Hematopoietic multipotent progenitor cell treated with erythropoietin and hydrocortisone succinate and interleukin-3 and kit ligand, for 6 days (in vitro differentiated cells): ENCODE measurements at places on chromosomes 2 and 18.

- DNase-seq: no peak
These were observed 120.8 kb downstream of the GREB1L start for GRCh38 chr18:21362831-21363230.

- no peak for DNase-seq
These were observed 35.1 kb downstream of the ITGB1BP1 start for GRCh38 chr2:9388199-9388681.

- DNase-seq: no peak
These were observed 642 bp upstream of the STEAP3 start for GRCh38 chr2:119222863-119223520.

- no peak for DNase-seq
These were observed 62.6 kb downstream of the KCTD18 start for GRCh38 chr2:200447139-200447855.

DNA sequence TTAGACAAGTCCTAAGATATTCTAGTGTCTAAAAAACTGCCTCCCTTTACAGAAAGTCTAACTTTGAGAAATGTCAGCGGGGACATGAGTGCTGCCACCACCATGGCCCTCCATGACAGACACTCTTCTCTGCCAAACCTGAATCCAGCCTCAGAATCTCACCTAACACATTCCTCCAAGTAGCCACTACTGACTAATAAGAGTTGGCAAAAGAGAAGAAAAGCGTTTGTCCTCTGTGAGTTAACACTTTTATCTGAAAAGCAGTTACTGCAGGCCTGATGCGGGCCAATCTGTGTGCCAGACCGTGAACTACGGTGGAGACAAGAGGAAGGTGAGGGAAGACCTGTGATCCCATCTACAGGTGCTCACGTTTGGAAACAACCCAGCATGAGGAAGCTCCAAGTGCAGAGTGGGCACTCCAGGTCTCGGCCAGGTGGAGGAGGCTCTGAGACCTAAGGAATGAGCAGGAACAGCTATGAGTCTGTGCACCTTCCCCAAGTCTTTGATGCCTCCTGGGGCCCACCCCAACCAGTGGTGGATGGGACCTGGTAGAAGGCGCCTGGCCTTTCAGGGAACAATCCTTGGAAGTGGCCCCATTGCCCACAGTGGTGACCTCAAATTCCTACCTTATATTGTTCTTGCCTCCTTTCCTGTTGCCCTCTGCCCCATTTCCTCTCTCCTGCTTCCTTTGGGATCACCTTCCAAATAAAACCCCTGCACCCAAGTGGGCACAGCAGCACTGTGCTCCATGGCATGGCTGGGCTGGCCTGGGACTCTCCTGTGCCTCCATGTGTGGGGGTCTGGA is 91.6 kb downstream of the BIN1 start:
- no peak for DNase-seq

GRCh38 chr2:145792745-145793144 is 1272.8 kb upstream of the ZEB2 start:
- no peak for DNase-seq

DNA sequence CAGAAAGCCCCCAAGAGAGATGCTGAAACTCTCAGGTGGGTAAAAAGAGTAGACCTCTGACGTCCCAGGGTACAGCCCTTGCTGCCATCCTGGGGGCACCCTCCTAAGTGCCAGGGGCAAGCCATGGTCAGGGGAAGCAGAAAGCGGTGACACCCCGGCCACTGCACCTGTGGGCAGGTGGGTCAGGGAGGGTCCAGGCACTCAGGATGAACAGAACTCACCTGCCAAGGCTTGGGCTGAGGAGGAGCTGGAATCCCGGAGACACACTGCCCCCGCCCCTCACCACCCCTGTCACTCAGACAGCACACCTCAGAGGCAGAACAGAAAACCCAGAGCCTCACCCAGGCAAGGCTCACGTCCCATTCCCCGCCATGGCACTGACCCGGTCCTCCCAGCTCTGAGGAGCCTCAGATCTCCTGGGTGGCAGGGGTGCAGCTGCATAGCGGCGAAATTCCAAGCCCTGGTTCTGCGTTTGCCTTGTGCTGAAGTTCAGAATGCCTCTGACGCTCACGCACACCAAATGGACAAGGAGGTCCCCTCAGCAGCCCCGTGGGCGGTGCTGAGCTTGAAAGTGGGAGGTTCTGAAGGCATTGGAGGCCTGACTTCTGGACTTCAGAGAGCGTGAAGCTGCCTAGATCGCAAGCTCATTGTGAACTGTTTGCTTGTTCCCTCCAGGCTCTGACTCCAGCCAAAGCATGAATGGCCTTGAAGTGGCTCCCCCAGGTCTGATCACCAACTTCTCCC is 4.3 kb downstream of the GPR17 start:
- DNase-seq: no peak
